ENCODE measurements at places on chromosomes 13 and 19.

DNA sequence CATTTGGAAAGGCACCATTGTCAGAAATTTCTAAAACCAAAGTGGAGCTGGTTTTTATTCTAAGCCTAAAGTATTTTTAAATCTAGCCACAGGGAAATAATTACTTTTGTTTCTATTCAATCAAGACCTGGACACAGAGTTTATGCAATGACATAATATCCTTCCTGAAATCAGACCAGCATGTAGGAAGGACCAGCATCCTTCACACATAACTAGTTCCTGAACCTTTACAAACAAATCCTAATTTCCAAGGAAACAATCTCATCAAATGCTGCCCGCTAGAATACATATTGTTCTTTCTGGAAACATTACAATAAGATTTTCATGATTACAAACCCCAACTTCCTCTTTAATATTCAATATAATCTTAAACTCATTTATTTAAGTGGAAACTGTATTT is 1.5 kb downstream of the STARD13 start:
- no peaks in the 10 kb centered on the region for H3K36me3 ChIP-seq
- peaks cover 15% of the 10 kb centered on the region for H3K4me1 ChIP-seq
- H3K27ac ChIP-seq = no peak overlapping the region
- no peak for DNase-seq

GRCh38 chr19:17610384-17610783 is 54.9 kb downstream of the COLGALT1 start:
- no peaks in the 10 kb centered on the region for H3K36me3 ChIP-seq
- H3K4me3 ChIP-seq = no peak overlapping the region
- H3K27ac ChIP-seq = no peak overlapping the region
- H3K27me3 ChIP-seq = peaks cover 7% of the 10 kb centered on the region

GRCh38 chr13:50794226-50794625 is 49.3 kb downstream of the DLEU7 start:
- no peak overlapping the region for H3K4me3 ChIP-seq
- DNase-seq = no peak
- H3K27ac ChIP-seq = no peak overlapping the region
- H3K4me1 ChIP-seq = peaks cover 2% of the 10 kb centered on the region
- H3K27me3 ChIP-seq = no peaks in the 10 kb centered on the region

DNA sequence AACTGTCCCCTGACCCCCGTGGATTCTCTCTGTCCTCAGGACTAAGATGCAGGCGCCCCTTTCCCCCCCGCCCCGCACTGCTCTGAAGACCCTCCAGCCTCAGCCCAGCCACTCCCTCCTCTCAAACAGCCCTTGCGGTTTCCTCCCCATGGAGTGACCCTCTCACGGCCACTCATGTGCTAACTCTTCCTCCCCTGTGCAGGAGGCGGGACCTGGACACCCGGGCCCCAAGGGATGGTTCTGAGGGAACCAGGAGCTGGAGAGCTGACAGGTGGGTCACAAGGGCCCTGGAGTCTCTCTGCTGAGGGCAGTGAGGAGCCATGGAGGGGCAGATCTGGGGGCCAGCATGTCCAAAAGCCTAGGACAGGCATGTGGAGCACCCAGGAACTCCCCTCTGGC is 1.9 kb downstream of the ISOC2 start:
- H3K36me3 ChIP-seq = peaks cover 3% of the 10 kb centered on the region
- no peak for DNase-seq
- peak overlapping the region; percentile 75 for H3K4me3 ChIP-seq
- H3K27me3 ChIP-seq = no peaks in the 10 kb centered on the region

- H3K27ac ChIP-seq = peak overlapping the region; percentile 72
- H3K27me3 ChIP-seq = no peaks in the 10 kb centered on the region
- peaks cover 46% of the 10 kb centered on the region for H3K4me1 ChIP-seq
- no peak for DNase-seq
- peaks cover 54% of the 10 kb centered on the region for H3K36me3 ChIP-seq
- H3K4me3 ChIP-seq = no peak overlapping the region
Measured at GRCh38 chr19:41321600-41322270, 11.8 kb downstream of the CCDC97 start.

DNA sequence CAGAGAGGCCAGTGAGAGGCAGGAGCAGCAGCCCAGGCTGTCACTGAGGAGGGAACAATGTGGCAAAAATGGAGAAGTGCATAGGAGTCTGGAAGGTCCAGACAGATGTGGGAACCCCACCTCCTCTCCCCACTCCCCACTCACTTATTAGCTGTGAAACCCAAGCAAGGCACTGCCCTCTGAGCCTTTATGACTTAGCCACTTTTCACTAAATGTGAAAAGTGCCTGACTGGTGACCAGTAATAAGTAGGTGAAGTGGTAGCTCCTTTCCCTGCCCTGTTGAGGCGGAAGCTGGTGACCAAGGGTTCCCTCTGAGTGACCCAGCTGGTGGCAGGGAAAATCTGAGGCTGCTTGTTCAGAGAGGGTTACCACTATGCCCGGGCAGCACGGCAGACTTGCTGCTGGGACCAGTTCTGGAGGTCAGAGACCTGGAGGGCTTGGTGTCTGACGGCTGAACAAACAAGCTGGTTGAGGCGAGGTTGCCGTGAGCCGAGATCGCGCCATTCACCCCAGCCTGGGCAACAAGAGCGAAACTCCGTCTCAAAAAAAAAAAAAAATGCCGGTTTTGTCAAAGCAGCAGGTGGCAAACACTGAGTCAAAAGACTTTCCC is 80.0 kb downstream of the ZNF429 start:
- no peaks in the 10 kb centered on the region for H3K27me3 ChIP-seq
- no peak overlapping the region for H3K27ac ChIP-seq
- DNase-seq = no peak
- no peaks in the 10 kb centered on the region for H3K36me3 ChIP-seq
- H3K4me1 ChIP-seq = peaks cover 11% of the 10 kb centered on the region

- H3K27ac ChIP-seq = peak overlapping the region; percentile 97
- DNase-seq = peak; percentile 73
- H3K4me3 ChIP-seq = peak overlapping the region; percentile 86
- no peaks in the 10 kb centered on the region for H3K36me3 ChIP-seq
- H3K4me1 ChIP-seq = peaks cover 34% of the 10 kb centered on the region
Measured at GRCh38 chr19:9793071-9793591, 24.6 kb upstream of the ZNF846 start.

DNA sequence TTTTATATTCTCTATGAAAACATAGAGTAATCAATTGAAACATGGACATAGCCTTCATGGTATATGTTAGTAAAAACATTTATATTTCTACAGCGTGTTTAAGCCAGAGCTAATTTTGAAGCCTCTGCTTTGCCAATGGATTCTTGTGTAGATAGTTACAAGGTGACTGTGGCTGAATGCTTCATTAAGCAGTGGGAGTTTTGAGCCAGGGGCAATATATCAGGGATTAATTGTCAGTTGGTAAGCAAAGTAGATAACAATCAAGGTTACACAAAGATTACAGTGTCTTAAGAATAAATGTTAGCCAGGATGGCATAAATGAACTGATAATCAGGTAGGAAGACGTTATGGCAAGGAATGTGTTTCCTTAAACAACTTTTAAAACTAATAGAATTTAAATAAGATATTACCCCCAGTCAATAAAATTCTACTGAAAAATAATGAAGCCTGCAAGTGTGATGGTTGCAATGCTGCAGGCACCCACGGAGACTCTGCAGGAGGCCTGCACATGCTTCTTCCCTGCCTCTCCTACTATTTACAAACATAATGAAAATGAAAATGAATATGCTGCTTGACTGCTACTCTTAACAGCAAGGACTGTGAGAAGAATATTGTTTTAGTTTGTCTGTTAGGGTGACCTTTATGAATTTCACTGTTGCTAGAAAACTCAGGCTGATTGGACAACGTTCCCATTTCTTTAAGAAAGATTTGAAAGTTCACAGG is 588.5 kb downstream of the GPC5 start:
- no peaks in the 10 kb centered on the region for H3K36me3 ChIP-seq
- H3K27ac ChIP-seq = no peak overlapping the region
- H3K4me1 ChIP-seq = no peaks in the 10 kb centered on the region
- no peak for DNase-seq
- H3K4me3 ChIP-seq = no peak overlapping the region

- peak overlapping the region; percentile 82 for H3K4me3 ChIP-seq
- peaks cover 18% of the 10 kb centered on the region for H3K36me3 ChIP-seq
- peak; percentile 48 for DNase-seq
- peak overlapping the region; percentile 92 for H3K27ac ChIP-seq
- no peaks in the 10 kb centered on the region for H3K27me3 ChIP-seq
Measured at GRCh38 chr19:2455851-2456570, 748 bp downstream of the LMNB2 start.

GRCh38 chr13:71828564-71828963 is 38.4 kb downstream of the DACH1 start:
- H3K4me3 ChIP-seq = no peak overlapping the region
- no peaks in the 10 kb centered on the region for H3K36me3 ChIP-seq
- peaks cover 13% of the 10 kb centered on the region for H3K4me1 ChIP-seq
- no peaks in the 10 kb centered on the region for H3K27me3 ChIP-seq
- no peak for DNase-seq

DNA sequence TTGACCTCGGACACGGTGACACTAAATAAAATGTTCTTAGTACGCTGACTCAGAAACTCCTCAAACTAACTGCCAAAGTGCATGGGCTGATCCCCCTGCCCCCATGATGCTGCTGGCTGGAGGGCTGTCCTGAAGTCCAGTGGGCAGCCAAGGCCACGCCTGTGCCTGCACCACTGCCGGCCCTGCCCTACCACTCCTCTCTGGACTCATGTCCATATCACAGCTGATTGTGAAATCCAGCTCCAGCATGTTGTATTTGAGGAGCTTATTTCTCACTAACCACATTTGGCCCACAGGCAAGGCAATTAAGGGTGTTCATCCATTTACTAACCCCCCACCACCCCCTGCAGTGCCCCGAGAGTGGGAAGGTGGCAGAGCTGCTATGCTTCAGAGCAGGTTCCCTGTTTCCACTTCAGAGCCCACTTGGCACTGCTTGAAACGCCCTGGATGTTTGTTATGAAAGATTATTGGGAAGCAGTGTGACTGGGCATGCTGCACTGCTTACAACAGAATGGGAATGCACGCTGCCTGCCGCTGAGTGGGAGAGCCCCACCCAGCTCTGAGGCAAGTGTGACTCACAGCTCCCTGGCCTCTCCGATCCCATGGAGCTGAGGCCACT is 114.0 kb downstream of the UQCRFS1 start:
- no peak for DNase-seq
- no peak overlapping the region for H3K4me3 ChIP-seq
- no peaks in the 10 kb centered on the region for H3K4me1 ChIP-seq
- H3K27ac ChIP-seq = no peak overlapping the region
- no peaks in the 10 kb centered on the region for H3K27me3 ChIP-seq

DNA sequence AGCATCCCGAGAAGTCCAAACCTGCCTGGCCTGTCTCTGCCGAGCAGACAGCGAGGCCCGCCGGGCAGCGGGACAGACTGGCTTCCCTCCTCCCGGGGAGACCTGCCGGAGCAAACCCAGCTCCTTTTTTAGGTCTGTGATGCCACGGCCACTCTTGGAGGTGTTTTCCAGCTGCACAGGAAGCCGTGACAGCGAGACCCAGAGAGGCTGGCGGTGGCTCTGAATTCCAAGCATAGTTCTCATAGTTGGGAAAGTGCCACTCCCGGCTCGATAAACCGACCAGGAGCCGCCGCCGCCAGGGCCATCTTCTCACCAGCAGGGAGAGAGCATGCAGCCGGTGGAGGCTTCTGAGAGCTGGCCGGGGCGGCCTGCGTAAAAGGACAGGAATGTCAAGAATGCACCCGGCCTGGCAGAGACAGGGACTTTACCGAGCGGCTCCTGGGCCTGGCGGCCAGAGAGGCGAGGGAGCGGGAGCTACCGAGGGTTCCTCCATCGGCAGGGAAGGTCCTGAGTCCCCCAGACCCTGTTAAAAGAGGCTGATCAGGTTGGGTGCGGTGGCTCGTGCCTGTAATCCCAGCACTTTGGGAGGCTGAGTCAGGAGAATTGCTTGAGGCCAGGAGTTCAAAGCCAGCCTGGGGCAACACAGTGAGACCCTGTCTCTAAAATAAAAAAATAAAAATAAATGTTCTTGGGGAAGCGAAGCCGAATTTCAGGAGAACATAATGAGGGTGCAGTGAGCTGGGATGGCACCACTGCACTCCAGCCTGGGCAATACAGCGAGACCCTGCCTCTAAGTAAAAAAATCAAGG is 64.9 kb downstream of the GADD45B start:
- H3K4me3 ChIP-seq = no peak overlapping the region
- H3K27ac ChIP-seq = no peak overlapping the region
- no peaks in the 10 kb centered on the region for H3K36me3 ChIP-seq
- DNase-seq = no peak
- H3K27me3 ChIP-seq = no peaks in the 10 kb centered on the region
- H3K4me1 ChIP-seq = peaks cover 39% of the 10 kb centered on the region

DNA sequence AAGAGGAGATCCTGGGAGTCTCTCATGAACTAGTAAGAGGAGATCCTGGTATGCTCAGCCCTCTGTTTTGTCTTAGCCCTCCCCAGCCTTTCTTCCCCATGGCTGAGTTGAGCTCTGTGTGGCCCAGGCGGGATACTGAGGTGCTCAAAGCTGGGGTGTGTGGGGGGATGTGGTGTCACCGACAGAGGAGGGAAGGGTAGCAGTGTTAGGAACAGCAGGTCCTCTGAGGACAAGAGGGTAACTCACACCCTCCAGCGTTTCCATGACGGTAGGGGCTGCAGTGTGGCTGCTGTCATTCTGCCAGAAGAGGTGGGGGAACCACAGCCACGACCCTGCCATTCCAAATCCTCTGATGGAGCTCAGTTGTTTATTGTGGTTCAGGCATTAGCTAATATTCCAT is 691 bp downstream of the KIR2DL4 start:
- no peak for DNase-seq
- H3K4me1 ChIP-seq = no peaks in the 10 kb centered on the region
- no peaks in the 10 kb centered on the region for H3K36me3 ChIP-seq
- H3K27me3 ChIP-seq = peaks cover 2% of the 10 kb centered on the region
- no peak overlapping the region for H3K27ac ChIP-seq

GRCh38 chr13:50122455-50122854 is 107.2 kb downstream of the KCNRG start:
- H3K27ac ChIP-seq = no peak overlapping the region
- peaks cover 27% of the 10 kb centered on the region for H3K36me3 ChIP-seq
- no peak for DNase-seq
- H3K27me3 ChIP-seq = peaks cover 5% of the 10 kb centered on the region
- H3K4me1 ChIP-seq = peaks cover 35% of the 10 kb centered on the region
